NCI-H187 (cell line): ENCODE measurements at places on chromosomes 11 and 22.

DNA sequence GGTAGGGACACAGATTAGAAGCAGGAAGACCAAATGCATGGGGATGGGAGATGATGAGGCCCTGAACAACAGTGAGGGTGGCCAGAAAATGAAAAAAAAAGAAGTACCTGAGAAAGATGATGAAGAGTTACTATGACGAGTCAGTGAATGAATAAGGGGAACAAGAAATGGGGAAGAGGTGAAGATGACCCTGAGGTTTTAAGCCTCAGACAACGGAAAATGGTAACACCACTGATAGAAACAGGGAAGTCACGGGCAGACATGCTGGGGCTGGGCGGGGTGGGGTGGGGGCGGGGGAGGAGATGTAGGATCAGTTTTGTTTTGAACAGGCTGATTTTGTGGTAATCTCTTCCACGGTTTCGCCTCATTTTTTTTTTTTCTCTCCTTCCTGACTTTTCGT, 205.1 kb upstream of the CADM1 start:
- no peak for DNase-seq

DNA sequence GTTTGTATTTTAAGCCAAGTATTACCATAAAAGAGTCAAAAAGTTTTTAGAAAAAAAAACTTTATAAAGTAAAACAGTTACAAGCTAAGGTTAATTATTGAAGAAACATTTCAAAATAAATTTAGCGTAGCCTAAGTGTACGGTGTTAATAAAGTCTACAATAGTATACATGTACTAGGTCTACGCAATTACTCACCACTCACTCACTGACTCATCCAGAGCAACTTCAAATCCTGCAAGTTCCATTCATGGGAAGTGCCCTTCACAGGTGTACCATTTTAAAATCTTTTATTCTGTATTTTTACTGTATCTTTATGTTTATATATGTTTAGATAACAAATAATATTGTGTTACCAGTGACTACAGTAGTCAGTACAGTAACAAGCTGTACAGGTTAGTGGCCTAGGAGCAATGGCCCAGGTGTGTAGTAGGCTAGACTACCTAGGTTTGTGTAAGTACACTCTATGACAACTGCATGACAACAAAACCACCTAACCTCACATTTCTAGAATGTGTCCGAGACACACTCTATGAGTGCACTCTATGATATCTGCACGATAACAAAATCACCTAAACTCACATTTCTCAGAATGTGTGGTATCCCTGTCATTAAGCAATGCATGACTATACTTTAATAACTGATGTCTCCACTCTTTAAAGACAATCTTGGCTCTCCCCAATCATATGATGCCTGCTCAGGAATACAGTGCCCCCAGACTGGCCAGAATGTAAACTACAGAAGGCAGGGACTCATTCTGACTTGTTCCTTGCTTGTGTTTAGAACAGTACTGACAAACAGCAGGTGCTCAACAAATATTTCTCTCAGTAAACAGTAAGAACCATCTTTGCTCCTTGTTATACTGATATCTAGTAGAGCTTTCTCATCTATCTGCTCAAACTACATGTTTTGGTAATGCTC, 21.2 kb downstream of the KMT5B start:
- no peak for DNase-seq

GRCh38 chr11:19868281-19868821, 155.7 kb downstream of the NAV2 start:
- DNase-seq, result peak; percentile 35

DNA sequence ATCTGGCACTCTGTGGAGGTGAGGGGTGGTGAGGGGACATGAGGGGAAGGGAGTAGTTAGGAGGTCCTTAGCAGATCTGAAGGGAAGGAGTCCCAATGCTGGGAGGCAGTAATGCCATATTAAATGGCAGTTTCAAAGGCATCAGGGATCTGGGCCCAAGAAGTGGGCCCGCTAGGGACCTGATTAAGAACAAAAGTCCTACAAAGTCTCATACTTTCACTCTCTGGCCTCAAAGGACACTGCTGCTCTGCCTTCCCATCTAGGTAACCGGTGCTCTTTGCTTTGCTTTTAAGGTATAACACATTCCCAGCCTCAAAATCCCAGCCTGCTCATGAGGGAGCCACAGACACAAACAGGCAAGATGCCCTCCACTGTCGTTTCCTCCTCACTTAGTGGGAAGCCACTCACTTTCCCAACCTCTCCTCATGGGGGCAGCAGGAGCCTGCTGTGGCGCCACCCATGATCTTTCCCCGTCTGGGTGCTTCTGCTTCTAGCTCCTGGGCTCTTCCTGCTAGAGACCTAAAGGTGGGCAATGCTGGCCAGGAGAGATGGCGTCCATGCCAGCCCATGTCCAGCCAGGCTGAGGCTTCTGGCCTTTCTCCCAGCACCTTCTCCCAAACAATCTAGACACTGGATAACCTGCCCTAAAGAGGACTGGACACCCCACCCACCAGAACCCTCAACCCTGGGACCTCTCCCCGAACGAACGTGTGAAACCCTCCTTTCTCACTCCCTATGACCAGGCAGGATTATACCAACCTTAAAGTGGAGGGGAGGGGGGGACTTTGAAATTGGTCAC, 68.3 kb downstream of the PLEKHA7 start:
- DNase-seq, result no peak

DNA sequence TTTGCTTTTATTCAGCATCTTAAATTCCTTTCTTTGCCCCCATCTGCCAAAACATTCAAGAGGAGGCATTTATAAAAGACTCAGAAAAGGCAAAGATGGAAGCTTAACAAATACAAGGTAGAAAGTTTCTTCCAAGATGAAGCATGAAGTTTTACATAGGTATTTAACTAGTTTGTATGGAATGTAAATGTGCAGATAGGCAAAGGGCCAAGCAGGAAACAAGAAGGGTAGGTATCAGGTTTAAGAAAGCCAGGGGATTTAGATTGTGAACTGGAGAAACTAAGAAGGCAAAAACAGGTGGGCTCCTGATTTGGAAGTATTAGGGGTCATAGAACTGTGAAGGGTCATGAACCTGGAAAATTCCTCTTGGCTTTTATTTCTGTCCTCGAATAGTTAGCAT, 62.6 kb downstream of the PPP2R1B start:
- DNase-seq, result no peak

DNA sequence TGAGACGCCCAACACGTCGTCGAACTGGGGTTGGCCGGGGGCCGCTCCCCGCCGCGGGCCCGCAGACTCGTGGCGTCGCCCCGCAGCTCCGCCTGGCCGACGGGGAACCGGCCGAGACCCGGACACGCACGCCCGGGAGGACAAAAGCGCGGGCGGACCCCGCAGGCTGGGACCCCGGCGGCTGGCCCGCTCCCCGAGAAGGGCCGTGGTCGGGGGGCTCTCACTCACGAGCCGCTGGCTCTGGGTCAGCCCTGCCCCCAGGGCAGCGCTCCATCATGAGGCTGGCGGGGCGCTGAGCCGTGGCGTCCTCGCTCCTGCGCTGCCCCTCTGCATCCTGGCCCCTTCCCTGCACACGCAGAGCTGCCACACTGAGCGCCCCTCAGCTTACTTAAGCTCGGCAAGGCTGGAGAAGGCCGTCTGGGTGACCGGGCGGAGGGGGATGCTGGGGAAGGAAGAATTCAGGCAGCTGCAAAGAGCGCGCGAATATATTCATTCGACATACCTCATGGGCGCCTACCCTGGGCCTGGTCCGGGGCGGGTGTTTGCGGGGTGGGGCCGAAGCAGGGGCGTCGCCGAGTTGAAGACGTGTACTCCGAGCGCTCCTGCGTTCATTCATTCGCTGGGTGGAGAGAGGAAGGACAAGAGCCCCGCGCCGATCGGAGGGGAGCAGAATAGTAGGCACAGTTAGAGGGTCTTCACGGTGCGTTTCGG, 579 bp upstream of the CYB5R2 start:
- DNase-seq, result no peak

GRCh38 chr22:20221421-20222340, 46.4 kb downstream of the RTN4R start:
- DNase-seq, result no peak
